ENCODE measurements at places on chromosomes 6 and 20.
A peak's percentile ranks its signal among the peaks of the same experiment; 100 is the strongest.

DNA sequence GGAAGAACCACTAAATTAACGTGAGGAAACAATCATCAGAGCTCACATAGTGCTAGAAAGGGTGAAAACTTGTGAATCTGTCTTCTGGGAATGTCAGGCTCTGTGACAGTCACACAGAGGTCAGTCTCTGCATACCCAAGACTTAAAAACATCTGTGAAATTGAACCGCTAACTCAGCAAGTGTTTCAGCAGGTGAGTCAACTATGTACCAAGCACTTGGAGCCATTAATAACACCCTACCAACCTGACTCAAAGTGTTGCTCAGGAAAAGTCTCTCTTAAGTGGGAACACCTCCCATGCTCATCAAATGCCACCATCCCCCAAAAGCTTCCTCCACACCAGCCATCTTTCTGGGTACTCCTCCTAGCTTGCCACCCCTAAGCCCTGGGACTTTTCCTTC is 92.3 kb upstream of the CARMIL1 start:
- DNase-seq, result no peak

- DNase-seq, result no peak
Observed at GRCh38 chr6:41269716-41270115, 16.8 kb downstream of the TREM1 start.

DNA sequence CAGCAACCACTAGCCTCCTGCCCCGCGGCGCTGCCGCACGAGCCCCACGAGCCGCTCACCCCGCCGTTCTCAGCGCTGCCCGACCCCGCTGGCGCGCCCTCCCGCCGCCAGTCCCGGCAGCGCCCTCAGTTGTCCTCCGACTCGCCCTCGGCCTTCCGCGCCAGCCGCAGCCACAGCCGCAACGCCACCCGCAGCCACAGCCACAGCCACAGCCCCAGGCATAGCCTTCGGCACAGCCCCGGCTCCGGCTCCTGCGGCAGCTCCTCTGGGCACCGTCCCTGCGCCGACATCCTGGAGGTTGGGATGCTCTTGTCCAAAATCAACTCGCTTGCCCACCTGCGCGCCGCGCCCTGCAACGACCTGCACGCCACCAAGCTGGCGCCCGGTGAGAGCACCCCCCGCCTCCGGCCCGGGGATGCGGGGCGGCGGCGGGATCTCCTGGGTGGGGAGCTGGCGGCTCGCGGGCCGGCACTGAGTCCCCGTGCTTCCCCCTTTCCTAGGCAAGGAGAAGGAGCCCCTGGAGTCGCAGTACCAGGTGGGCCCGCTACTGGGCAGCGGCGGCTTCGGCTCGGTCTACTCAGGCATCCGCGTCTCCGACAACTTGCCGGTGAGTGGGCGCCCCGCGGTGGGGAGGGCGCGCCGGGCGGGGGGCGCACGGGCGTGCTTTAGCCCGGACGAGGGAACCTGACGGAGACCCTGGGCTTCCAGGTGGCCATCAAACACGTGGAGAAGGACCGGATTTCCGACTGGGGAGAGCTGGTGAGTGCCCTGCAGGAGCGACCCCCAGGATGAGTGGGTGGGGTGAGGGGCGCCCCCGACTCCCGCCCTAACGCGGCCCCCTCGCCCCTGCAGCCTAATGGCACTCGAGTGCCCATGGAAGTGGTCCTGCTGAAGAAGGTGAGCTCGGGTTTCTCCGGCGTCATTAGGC is 585 bp downstream of the PIM1 start:
- no peak for DNase-seq

DNA sequence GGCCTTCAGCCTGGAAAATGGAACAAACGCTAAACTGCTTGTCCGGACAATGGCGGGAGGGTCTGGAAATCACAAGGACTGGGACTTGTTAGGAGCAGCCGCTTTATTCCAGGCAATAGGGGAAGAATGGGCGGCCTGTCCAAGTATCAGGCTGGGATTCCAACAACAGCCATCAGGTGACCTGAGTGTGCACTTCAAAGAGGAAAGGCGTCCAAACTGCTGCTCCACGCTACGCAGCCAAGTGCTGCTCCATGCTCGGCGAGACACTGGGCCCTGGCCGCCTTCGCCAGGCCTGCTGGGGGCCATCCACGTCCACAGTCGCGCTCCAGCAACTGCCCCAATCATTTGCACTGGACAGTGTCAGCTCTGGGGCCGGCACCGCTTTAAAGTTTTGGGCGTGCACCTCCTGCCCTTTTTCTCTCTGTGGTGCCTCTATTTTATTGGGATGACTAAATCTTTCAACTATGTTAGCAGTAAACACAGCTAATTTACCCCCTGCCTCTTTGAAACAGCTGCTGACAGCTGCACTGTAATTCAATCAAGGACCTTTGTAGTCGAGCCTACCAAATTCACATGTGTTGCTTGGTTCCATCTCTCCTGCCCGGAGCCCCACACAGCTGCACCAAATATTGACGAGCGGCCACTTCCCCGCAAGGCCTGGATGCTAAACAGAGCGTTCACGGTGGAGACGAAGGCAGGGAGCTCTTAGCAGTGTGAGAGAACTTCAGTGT is 98.3 kb downstream of the BMP7 start:
- DNase-seq, result no peak

GRCh38 chr6:153698001-153698400 is 341.0 kb upstream of the OPRM1 start:
- no peak for DNase-seq

- DNase-seq, result no peak
Observed at GRCh38 chr6:116596815-116597214, 19.5 kb upstream of the RSPH4A start.

- DNase-seq, result peak; percentile 56
Observed at GRCh38 chr20:40689100-40689942, at the start of gene MAFB. MAFB (minus strand) TSS chr20:40689236; CDS start chr20:40688850, 386 bp downstream.

GRCh38 chr20:20184706-20185105 is 132.4 kb downstream of the CFAP61 start:
- DNase-seq, result no peak

- DNase-seq, result no peak
Observed at GRCh38 chr20:15814360-15814759, 758.9 kb downstream of the KIF16B start.

GRCh38 chr20:54350415-54350814 is 125.0 kb upstream of the DOK5 start:
- DNase-seq, result no peak

DNA sequence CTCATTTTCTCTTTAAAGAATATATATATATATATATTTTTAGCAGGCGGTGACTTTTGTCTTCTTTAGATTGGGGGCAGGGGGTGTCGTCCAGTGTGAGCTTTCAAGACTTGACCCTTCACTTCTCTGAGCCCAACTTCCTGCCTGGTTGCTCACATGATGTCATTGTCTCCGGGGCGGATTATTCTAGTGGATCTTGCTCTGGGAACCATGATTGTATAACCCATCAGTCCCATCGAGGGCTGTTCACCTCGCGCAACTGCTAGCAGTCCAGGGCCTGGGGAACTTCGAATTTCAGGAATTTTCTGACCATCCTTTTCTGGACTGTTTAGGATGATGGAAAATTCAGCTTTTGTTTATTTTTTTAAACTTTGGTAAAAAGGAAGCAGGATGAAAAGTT is 1.0 kb downstream of the IGF2R start:
- DNase-seq, result no peak

- DNase-seq, result no peak
Observed at GRCh38 chr6:72580281-72580940, 41.5 kb upstream of the KCNQ5 start.

GRCh38 chr20:59165891-59166709 is 2.5 kb downstream of the ZNF831 start:
- DNase-seq, result no peak

- no peak for DNase-seq
Observed at GRCh38 chr6:123962508-123962907, 158.8 kb downstream of the NKAIN2 start.

DNA sequence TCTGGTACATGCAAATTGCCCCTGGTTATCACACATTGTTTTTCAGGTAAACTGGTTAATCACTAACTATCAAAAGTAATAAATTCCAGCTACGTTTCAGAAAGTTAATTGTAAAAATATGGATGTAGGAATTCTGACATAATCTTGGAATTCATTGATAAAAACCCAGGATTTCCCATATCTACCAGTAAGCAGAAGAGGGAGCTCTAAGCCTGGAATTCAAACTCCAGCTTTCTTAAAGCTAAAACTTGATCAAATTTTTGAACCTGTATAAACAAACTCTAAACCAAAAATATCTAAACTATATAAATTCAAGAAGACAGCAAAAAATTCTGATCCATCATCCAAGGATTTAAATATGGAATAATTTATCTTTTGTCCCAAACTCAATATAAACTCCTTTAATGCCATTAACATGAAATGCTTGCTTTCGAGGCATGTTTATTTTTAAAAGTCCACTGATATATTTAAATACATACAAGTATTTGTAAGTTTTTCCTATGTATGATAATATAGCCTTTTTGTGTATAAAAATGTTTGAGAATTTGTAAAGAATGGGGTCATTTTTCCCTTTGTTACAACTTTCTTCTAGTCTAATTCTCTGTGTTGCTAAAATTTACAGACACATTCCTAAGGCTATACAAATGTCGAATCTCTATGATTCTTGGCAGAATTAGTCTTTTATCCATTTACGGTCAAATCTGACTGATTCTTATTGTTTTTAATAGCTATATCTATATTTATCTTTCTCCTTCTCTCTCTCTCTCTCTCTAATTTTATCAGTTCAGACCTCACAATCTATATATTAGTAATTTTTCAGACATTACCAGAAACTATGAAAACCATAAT is 91.4 kb upstream of the RNF217 start:
- DNase-seq, result no peak

DNA sequence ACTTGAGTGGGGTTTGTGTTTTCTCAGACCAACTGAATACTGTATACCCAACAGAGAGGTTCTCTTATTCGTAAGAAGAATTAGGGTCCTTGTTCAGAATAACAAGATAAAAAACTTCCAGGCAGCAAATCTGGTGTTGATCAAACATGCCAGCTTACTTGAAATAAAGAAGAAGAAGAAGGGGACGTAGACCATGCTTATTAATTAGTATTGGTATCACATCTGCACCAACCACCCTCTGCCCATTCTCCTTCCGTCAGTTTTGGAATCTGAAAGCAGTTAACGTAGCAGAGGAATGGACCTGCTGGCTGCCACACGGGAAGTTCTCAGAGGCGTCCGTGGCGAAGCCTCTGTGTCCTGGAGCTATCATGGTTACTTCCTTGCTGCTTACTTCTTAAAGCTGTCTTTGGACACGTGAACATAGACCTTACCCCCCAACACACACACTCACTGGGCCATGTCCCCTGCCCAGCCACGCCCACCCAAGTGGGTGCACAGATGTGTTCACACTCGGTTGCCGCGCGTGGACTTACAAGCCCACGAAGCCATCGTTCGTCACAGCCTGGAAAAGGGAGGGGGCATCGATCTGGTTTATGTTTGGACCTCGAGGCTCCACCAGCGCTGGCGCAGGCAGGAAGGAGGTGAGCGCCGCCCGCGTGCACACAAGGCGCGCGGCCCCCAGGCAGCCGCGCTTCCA is 4.1 kb upstream of the DLL1 start:
- DNase-seq, result no peak

DNA sequence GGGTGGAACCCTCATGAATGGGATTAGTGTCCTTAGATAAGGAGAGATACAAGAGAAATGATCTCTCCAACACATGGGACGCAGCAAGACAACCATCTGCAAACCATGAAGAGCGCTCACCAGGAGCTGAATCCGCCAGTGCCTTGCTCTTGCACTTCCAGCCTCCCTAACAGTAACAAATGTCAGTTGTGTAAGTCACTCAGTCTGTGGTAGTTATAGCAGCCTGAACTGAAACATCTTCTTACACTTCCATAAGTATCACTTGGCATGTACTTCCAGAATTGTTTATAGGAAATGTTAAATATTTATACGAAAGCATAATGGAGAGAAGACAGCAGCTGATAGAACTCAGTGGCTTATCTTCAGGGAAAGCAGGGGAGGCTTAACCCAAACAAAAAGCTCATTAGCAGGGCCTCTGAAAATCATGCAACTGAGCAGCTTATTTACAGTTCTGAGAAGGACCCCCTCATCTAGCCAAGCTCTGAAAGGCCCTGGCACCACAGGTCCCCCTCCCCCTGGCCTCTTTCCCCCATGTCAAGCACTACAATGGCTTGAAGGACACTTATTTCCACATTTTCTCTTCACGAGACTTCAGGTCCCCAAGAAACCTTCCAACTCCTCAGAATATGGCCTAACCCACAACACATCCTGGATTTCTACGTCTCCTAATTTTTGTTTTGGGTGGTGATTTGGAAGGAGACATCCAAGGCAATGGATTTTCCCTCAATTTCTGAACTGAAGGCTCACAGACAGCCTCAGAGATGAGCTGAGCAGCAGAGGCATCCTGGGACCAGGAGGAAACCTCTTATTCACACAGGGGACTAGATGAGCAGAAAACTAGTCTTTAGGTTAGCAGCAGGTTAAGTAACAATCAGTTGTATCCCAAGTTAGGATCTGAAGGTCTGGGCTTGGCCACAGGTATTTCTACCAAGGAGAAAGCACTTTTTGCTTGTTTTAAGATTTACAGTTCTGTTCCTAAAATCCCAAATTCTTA is 49.1 kb downstream of the GCLC start:
- no peak for DNase-seq

DNA sequence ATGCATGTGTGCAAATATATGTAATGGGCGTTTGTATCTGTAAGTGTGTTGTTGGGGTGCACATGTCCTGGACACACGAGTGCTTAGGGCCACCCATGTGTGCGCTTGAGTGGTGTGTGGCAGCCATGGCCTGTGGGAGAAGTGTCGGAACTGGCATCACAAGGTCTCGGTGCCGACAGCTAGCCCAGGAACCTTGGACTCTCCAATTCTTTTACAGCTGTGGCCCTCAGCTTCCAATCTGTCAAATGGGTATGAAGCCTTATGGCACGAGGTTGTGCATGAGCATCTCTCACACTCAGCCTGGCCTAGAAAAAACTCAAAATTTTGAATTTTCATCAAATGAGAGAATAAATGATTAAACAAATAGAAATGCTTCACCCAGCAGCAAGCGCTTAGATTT is 42.0 kb downstream of the SPDEF start:
- no peak for DNase-seq

GRCh38 chr6:28782113-28782673 is 141.6 kb downstream of the TRIM27 start:
- no peak for DNase-seq

GRCh38 chr6:134853111-134854055 is 96.5 kb downstream of the ALDH8A1 start:
- DNase-seq, result no peak

DNA sequence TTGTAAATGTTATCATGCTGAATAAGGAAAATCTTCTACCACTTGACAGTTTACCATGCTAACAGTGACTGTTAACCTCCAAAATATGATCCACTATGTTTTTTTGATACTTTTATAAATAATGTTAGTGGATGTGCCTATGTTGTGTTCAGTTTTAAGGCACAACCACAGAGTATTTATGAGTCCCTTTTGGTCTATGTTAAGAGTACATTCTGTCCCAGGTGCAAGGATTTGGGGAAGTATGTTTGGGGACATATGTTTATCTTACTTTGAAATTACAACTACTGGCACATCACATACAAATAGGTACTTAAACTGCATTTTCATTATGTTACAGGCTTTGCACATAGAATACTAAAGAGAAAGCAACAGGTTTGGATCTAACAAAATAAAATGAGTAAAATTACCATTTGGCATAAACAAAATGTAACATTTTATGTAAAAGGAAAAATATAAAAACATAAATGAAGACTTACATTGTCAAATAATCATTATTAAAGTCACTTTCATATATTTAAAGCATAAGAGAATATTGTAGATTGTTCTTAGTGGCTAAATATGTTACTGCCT is 71.2 kb downstream of the SESN1 start:
- no peak for DNase-seq

- DNase-seq, result no peak
Observed at GRCh38 chr6:18031189-18031588, 43.8 kb upstream of the KIF13A start.

GRCh38 chr20:5056801-5057599 is 55.7 kb upstream of the SLC23A2 start:
- peak; percentile 52 for DNase-seq

All from activated T-cell treated with anti-CD3 and anti-CD28 coated beads for 48 hours (primary cell).